T-cell (primary cell): ENCODE measurements at places on chromosomes 7 and 10.

GRCh38 chr7:127380479-127380878 is 12.0 kb downstream of the ZNF800 start:
- DNase-seq = no peak

DNA sequence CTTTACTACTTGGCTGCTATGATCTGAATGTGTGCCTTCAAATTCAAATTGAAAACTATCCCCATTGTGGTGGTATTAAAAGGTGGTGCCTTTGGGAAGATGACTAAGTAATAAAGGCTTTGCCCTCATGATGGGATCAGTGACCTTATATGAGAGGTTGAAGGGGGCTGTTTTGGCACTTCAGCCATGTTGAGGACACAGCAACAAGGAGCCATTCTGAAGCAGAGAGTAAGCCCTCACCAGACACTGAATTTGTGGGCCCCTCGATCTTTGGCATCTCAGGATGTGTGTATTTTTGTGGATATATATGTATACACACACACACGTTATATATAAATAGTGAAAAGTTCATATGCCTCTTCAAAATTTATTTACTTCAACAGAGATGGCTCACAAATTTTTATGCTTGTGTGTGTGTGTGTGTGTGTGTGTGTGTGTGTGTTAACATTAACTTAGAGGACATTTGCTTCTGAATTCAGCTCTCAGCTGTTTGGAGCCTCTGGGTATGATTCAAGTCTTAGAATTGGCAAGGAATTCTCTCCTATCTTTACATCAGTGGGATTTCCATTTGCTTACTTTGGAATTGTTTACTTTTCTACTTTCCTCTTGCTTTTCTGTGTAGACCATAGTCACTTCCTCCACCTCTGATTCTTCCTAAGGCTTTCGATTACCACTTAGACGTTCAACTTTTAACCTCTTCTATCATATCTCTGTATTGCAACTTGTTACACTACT is 66.6 kb downstream of the MAGI2 start:
- no peak for DNase-seq

- DNase-seq = no peak
These were observed 34.7 kb downstream of the MET start for GRCh38 chr7:116706668-116707126.

DNA sequence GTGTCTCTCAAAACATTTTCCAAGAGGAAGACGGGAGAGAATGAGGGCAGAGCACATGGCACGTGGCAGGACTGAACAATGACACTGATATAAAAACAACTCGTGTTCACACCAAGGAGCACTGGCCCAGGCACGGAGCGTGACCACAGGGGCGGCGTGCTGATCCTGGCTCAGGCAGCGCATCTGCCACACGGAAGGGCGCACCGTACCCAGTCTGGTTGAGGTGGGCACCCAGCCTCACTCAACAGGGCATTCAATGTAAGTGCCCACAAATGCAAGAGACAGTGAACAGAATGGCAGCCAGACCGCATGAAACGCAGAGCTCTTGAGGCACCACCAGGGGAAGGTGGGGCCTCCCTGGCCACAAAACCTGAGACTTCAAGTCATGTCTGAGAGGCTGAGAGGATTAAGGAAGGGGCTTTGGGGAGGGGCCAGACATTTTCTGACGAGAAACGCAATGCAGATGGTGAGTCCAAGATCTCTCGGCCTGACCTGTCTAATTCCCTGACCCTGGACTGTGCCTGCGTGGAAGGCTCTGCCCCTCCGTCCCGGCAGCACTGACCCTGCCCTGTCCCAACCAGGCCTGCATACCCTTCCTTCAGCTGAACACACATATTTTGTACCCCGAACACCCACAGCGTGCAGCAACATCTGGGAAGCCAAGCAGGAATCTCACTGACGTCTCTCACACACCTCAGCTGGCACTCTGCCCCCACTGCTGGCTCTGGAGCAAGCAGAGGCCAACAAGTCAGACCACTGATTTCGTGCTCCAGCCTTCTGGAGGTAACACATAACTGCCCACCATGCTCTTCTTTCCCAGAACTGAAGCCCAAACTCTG is 35.5 kb downstream of the VOPP1 start:
- DNase-seq = no peak

- DNase-seq = no peak
These were observed 3.4 kb upstream of the PPP1R17 start for GRCh38 chr7:31683445-31684225.

GRCh38 chr7:37445790-37446189 is 2.9 kb downstream of the ELMO1 start:
- no peak for DNase-seq

GRCh38 chr10:69474742-69475432 is 23.6 kb downstream of the TSPAN15 start:
- DNase-seq = no peak

- DNase-seq = no peak
These were observed 11.3 kb upstream of the PHYH start for GRCh38 chr10:13311177-13311575.

GRCh38 chr7:38704751-38705150 is 73.6 kb upstream of the AMPH start:
- no peak for DNase-seq

DNA sequence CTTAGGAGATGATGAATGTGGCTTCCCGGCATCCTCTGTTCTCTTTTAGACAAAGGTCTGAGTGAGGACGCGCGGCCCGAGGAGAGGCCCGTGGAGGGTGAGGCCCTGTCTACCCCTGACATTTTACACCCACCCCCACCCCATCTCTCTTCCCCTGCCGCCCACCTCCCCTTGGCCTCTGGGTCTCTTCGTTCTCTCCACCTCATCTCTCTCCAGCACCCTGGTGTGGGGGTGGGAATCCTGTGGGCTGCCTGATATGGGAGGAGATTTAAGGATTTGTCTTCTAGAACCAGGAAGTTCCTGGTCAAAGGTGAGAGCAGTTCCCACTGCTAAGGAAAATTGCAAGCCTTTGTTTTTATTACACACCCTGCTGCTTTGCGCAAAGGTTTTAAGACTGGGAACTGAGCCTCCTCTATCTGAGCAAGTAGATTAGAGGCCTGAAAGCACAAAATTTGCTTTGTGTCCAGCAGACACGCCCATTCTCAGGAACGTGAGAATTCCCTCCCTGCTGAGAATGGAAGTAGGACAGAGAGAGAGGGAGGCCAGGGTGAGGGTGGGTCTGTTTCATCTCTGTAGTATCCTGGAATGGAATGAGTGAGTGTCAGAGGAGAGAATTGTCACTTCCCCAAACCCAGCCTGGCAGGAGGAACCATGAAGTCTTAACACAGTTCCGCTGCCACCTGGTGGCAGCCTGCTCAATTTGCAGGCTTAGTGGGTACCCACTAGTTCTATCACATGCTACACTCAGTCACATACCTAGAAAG is 91.2 kb downstream of the GTF2IRD1 start:
- DNase-seq = no peak

DNA sequence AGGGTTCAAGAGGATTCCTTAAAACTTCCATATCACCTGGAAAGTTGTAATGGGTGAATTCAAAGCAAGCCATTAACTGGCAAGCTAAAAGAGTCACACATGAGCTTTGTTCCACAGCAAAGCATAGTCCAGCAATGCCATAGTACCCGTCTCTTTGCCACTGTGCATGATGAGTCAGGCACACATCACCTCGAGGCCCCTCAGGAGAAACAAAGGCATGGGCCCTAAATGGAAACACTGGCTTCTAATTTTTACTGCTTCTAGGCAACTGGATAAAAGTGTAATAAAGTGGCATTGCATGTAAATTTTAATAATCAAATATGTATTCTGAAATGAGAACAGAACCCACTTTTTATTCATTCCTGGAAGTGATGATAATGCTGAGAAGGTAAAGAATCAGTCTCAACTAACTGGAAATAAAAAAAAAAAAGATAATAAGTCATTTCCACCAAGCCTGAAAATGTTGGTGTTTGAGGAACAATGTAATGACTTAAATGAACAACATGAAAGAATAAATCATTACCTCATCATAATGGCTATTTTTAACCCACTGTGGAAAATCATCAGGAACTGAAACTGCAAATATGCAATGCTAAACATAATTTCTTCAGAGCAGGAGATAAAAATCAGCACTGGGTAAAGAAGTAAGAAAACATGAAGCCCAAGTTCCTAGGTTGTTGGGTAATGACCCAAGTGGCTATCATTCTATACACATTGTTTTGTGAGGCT is 104.9 kb downstream of the CDK6 start:
- DNase-seq = no peak

DNA sequence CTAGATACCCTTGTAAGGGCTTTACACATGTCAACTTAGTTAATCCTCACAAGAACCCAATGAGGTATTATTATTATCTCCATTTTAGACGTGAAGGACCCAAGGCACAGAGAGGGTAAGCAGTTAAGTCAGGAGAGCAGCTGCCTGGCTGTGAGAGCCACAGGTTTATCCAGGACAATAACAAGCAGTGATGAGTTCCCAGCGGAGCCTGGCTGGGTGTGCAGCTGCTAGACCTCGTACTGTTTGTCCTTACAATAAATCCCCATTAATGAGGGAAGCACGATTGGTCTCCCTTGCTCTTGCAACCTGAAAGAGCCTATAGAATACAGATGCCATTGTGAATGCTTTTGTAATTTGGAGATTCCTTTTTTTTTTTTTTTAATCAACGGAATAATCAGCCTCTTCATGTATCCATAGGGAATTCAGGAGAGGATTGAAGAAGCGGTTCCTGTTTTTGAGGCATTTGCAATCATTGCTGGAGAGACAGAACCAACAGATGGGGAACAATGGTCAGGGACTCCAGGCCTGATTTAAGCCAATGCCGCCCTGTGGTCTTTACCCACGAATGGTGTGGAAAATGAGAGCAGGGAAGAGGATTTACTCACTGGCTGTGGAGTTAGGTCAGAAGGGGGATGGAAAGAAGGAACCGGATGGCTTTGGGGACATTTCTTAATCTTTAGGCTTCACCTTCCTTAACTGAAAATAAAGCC is 12.3 kb upstream of the ASB4 start:
- DNase-seq = no peak

DNA sequence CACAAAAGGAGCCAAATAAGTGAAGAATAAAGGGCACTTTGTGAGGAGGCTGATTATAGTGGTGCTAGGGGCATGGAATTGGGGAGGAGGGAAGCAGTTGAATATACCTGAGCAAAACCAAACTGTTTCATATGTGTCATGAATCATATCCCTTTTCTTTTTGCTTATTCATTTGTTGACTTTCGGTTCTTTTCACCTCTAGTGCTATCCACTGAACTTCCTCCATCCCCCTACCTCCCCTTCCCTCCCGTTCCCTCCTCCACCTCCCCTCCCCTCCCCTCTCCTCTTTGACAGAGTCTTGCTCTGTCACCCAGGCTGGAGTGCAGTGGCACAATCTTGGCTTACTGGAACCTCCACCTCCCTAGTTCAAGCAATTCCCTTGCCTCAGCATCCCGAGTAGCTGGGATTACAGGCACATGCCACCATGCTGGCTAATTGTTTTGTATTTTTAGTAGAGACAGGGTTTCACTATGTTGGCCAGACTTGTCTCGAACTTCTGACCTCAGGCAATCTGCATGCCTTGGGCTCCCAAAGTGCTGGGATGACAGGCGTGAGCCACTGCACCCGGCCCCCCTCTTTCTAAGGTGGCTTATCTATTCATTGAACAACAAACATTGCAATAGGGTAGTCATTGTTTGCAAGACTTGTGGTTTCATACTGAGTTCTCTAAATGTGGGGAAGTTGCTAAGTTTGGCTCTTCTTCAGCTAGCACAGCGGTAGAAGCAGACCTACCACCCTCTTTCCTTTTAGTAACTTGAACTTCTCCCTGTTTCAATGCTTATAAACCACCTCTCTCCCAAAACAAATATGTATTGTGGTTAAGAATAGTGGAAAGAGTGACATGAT is 150.4 kb upstream of the PRPS1L1 start:
- no peak for DNase-seq

DNA sequence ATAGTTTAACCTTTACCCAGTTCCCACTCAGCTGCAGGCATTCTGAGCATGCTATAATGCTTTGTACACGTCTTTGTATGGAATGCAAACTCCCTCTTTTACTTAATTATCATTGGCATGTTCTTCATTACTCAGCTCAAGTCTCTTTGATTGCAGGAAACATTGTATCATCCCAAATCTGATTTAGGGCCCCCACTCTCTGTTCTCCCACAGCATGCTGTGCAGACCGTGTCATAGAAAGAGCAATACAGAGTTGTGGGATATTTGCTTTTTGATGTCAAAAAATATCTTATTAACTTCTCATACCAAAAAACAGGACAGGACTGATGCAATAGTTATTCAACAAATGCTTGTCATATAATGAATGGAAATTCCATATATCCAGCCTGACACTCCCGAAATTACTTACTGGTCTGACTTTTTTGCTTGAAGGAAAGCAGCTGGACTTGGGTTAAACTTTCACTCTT is 1081.5 kb upstream of the C7orf33 start:
- no peak for DNase-seq

- no peak for DNase-seq
These were observed 63.3 kb downstream of the RASGEF1A start for GRCh38 chr10:43203448-43204041.

GRCh38 chr10:62136931-62137330 is 131.7 kb downstream of the RTKN2 start:
- DNase-seq = no peak

DNA sequence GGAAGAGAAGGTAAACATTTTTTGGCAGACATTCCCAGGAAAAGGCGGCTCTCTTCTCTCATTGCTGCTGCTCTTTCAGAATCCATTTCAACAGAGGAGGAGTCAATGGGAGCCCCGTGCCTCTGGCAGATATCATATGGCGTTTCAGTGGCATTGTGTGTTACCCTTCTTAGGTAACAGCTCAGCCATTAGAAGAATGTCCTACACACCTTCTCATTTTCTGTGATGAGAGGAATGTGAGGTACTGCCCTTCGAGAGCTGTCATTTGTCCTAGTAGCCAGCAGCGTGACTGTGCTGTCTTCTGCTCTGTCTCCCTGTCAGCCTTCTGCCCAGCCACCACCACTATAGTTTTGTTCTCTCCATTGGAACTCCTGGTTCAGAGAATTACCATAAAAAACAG is 102.4 kb downstream of the EGFR start:
- DNase-seq = no peak

DNA sequence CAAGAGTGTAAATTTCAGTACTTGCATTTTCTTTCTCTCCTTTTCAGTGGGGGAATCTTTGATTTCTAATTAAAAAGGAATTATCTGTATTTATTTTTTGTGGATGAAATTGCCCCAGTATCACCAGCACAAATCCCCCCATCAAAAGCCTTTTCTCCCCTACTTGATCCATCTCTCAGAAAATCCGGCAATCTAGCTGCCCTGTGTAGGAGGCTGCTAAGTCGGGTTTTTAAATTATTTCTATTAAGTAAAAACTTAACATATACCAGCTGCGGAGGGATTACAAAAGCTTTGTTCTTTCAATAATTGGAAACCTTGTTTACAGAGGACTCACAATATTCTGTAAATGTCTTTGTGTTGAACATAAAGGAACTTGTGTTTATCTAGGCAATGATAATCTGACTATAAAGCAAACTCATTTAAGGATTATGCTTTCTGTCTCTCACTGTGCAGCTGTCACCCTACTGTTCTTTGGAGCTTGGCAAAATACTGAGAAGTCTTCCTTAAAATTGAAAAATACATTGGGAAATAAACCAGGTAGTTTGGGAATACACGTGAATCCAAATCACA is 177.4 kb upstream of the PRR15 start:
- no peak for DNase-seq
